A172 (cell line): ENCODE measurements at places on chromosomes 1 and 21. TPM values are rescaled to one million over a fixed set of nuclear protein-coding genes. Genes with fewer than 3 reads are reported as not detected.

GRCh38 chr1:202689082-202689481, 21.2 kb downstream of the SYT2 start:
- no peak for DNase-seq

DNA sequence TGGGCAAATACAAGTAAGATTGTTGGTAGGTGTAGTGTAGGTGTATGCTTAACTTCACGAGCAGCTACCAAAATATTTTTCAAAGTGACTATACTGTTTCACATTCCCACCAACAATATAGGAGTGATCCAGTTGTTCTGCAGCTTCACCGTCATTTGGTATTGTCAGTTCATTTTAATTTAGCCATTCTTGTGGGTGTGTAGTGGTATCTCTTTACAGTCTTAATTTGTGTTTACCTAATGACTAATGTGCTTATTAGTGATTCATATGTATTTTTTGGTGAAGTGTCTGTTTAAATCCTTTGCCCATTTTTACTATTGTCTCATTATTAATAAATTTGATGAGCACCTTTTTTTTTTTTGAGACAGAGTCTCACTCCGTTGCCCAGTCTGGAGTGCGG, 35.4 kb downstream of the RCSD1 start:
- no peak for DNase-seq

NEGR1 gene
- 0.03 TPM in 1 of 2 replicates, not detected in the other for total RNA-seq

RHD gene
- total RNA-seq, result not detected in 2 replicates

CGN gene
- total RNA-seq, result 0.93 and 3.2 TPM in 2 replicates

DNA sequence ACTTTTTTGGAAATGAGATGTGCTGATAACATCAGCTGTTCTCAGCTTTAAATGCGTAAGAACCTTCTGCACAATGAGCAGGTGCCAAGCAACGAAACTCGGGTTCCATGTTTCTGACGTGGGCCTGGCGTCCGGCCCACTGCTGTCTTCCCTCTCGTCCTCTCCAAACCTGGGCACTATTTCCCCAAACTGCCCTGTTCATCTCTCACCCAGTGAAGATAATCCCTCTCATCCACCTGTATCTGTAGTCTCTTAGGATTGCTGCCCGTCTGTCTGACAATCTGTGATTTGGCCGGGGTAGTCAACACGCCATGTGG, 50.1 kb upstream of the CNTN2 start:
- no peak for DNase-seq
